Left ventricle myocardium superior (tissue), 1 donor: ENCODE measurements at places on chromosomes 1 and 21. TPM values are rescaled to one million over a fixed set of nuclear protein-coding genes. Genes with fewer than 3 reads are reported as not detected.

PTGFR gene
- total RNA-seq: 1.3 TPM

HMGCS2 gene
- total RNA-seq: 149 TPM

- no peak for DNase-seq
Measured at GRCh38 chr1:89881415-89882058, 60.7 kb downstream of the LRRC8D start.

DNA sequence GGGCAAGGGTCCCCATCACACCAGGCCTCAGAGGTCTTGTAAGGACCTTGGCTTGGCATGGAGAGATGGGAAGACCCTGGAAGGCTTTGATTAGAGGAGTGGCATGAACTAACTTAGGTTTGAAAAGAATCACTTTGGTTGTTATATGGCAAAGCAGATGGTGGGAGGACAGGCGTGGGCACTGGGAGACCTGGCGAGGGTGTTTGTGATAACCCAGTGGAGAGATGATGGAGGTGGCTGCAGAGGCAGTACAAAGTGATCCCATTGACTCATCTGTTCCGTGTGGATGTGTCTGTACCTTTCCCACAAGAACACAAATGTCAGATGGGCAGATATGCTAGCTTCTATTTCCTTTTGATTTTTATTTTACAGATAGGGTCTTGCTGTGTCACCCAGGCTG lies 168.3 kb downstream of the SLC35F3 start:
- DNase-seq: no peak

DNA sequence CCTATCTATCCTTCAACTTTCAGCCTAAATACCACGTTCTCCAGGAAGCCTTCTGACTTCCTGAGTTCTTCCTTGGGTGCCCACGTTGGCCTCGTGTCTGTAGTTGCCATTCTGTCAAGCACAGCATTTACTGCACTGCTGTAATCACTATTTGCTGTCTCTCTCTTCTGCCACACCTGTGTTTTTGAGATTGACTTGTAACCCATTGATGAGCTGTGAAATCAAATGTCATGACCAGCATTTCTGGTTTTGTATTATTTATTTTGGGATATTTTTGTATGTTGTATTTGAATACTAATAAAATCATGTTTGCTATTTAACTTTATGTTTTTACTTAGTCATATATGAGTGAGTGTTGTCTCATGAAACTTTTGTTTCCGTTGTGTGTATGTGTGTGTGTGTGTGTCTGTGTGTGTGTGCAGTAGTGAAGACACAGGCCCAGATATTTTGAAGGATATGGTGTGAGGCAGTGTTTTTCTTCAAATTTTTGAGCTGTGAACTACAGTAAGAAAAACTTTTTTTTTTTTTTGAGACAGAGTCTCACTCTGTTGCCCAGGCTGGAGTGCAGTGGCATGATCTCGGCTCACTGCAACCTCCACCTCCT lies 126.2 kb upstream of the SERBP1 start:
- no peak for DNase-seq
